ENCODE measurements at places on chromosomes 11 and 22.

- DNase-seq = peak; percentile 12
Measured at GRCh38 chr11:34366522-34366921, 8.7 kb upstream of the ABTB2 start.

- no peak for DNase-seq
Measured at GRCh38 chr11:14857621-14858020, 34.4 kb downstream of the CYP2R1 start.

- DNase-seq = no peak
Measured at GRCh38 chr22:27727673-27728451, 73.7 kb downstream of the MN1 start.

DNA sequence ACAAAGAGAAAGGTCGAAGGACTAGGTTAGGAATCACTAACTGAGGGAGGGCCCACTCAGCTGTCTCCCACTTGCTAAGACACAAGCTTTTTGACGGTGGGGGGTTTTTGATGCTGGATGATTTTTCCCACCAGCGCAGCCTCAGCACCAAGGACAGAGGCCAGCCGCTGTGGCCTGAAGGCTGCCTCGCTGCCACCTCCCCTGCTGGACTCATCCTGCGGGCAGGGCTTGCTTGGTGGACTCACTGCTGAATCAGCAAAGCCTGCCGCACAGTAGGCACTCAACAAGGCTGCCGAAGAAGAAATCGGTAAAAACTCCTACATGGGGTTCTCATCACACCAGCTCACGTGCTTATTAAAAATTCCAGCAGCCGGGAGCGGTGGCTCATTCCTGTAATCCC, 2.6 kb downstream of the ALG12 start:
- DNase-seq = no peak

DNA sequence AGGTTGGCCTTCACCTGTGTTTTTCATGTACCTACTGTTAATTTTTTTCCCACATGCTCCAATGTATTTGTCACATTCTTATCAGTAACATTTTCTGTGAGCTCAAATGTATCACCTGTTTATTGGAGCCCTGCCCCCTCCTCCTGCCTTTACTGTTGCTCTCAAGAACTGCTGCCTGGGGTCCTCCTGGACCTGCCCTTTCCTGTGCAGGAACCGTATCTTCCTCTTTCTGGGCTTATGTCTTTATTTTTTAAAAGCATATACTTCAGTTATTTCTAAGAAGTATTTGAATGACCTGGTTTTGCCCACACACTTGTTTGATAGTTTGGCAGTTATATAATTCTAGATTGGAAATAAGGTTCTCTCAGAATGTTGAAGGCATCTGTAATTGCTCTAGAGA, 5.9 kb downstream of the FAM118B start:
- no peak for DNase-seq

DNA sequence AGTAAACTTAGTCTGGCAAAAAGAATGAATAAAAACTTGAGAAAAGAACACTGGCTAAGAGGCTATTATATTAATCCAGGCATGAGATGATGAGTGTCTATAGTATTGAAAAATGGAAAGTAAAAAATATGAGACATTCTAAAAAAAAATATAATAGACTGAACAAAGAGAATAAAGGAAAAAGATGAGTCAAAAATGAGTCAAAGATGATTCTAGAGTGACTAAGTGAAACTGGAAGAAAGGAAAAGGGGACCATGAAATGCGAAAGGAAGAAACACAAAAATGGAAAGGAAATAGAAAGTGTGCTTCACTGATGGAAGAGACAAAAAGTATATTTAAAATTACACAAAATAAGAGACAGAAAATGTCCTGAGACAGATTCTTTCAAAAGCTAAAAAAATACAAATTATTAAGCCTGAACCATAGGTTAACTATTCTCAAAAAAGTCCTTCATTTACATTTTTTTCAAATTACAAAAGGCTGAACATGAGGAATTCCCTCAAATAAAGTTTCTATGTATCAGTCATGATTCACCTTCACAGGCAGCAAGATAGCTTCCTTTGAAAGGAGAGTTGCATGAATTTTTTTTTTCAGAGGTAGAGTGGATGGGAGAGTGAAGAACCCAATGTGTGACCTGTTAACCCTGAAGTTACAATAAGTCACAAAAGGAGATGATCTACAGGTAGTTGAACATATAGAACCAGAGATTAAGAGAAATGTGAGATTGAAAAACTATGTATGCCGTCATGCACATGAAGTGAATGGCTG, 75.2 kb downstream of the EIF3M start:
- no peak for DNase-seq

GRCh38 chr11:70158201-70158600, 44.9 kb upstream of the FADD start:
- DNase-seq = no peak

DNA sequence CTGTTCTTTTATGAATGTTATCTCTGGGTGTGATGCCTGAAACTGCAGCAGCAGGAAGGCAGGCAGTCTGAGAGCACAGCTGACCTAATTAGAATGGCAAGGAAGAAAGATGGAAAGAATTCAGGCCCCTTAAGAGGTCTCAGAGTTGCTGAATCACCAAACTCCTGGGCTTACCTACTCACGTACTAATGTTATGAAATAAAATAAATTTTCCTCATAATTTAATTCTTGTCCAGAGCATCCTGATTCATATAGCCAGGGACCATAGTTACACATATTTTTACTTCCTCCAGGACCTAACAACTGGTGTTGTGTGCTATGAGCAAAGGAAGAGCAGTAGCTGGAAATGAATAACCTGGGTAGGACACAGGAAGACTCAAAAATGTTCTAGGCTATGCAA, 41.9 kb downstream of the SNX19 start:
- no peak for DNase-seq

DNA sequence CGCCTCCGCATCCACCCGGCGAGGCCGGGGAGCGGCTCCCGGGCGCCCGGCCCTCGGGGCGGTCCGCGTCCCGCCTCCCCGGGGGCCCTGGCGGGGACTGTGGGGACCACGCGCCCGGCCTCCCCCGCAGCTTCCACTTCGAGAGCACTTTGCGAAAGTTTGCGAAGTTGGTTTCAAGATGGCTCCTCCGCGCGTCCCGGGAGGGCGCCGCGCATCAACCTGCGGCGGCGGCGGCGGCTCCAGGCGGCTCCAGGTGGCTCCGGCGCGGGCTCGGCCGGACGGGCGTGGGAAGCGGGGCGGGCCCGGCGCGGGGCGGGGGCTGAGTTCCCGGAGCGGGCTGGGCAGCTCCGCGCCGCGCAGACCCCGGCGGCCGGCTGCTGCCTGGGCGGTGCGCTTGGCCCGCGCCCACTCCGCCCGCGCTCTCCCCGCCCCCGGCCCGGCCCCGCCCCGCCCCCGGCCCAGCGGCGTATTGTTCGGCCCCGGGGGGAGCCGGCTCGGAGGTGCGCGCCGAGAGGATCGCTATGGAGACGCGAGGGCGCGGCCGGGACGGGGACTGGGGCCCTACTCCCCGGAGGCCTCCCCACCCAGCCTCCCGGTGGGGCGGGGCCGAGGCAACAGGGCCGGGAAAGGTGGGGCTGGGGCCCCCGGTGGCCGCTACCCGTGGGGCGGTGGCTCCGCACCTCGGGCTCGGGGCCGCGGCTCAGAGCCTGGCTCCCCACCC, at the start of gene CELSR1:
TSS of gene CELSR1 (minus strand) at position 396 of the 721 bp plus-strand sequence. CDS start 450 bp downstream, outside the sequence.
- DNase-seq = peak; percentile 24

GRCh38 chr11:102546923-102547471, 16.4 kb upstream of the MMP7 start:
- no peak for DNase-seq

DNA sequence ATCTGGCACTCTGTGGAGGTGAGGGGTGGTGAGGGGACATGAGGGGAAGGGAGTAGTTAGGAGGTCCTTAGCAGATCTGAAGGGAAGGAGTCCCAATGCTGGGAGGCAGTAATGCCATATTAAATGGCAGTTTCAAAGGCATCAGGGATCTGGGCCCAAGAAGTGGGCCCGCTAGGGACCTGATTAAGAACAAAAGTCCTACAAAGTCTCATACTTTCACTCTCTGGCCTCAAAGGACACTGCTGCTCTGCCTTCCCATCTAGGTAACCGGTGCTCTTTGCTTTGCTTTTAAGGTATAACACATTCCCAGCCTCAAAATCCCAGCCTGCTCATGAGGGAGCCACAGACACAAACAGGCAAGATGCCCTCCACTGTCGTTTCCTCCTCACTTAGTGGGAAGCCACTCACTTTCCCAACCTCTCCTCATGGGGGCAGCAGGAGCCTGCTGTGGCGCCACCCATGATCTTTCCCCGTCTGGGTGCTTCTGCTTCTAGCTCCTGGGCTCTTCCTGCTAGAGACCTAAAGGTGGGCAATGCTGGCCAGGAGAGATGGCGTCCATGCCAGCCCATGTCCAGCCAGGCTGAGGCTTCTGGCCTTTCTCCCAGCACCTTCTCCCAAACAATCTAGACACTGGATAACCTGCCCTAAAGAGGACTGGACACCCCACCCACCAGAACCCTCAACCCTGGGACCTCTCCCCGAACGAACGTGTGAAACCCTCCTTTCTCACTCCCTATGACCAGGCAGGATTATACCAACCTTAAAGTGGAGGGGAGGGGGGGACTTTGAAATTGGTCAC, 68.3 kb downstream of the PLEKHA7 start:
- peak; percentile 29 for DNase-seq

DNA sequence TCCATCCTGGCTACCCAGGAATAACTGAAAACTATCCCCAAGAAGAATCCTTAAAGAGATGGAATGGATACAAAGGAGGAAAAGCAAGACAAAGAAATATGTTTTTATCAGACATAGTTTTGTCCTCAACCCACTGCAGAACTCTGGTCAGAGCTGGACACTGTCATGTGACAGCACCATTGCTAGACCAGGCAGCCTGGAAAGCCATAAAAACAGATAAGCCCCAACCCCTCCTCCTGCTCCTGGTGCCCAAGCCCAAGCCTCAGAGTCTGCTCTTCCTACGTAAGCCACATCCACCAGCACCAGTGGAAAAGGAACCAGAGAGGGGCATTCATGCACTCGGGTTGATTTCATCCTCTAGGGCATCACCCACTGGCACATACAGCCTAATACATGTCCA, 116.9 kb downstream of the TRIM29 start:
- no peak for DNase-seq

DNA sequence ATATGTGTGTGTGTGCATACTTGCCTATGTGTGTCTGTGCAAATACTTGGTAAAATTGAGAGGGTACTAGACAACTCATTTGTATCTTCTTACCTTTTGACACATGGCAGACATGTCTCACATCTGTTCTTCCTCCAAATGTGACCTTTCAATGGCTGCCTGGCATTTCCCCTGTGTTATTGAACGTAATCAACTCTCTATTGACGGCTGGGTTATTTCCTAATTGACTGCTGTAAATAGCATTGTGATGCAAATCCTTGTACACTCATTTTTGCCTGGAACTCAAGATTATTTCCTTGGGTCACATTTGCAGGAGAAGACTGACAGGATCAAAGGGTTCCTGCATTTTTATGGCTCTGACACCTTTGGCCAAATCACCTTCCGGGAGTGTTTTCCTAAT, 37.4 kb downstream of the KCNQ1 start:
- DNase-seq = no peak

GRCh38 chr11:81941998-81942397, 791.7 kb downstream of the FAM181B start:
- no peak for DNase-seq

DNA sequence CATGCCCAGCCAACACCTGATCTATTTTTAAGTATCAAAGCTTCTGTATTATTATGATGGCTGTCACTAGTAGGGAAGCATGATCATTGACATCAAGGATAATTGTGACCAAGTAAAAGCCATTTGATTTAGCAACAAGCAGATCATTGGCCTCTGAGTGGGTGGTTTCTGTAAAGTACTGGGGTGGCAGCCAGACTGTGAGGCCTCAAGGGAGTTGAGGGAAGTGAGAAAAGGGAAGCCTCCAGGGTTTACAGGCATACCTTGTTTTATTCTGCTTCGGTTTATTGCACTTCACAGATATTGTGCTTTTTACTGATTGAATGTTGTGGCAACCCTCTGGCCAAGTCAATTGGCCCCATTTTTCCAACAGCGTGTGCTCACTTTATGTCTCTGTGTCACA, 60.1 kb downstream of the PRR5L start:
- no peak for DNase-seq

DNA sequence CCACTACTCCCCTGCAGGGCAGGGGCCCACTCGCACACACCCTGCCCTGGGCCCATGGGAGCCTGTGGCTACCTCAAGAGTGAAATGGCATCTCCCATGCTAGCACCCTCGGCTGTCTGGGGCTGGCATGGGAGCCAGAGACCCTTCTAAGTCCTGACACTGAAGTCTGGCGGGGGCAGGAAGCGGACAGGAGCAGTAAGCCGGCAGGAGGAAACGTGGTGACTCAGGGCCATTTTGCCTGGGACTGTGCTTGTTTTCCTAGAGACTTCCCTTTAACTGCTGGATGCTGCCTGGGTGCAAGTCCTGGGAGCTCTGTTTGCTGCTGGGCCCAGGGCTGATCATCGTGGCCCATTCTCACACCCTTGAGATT, 16.8 kb downstream of the RELT start:
- no peak for DNase-seq

GRCh38 chr11:114116357-114116756, 56.8 kb downstream of the ZBTB16 start:
- DNase-seq = no peak

DNA sequence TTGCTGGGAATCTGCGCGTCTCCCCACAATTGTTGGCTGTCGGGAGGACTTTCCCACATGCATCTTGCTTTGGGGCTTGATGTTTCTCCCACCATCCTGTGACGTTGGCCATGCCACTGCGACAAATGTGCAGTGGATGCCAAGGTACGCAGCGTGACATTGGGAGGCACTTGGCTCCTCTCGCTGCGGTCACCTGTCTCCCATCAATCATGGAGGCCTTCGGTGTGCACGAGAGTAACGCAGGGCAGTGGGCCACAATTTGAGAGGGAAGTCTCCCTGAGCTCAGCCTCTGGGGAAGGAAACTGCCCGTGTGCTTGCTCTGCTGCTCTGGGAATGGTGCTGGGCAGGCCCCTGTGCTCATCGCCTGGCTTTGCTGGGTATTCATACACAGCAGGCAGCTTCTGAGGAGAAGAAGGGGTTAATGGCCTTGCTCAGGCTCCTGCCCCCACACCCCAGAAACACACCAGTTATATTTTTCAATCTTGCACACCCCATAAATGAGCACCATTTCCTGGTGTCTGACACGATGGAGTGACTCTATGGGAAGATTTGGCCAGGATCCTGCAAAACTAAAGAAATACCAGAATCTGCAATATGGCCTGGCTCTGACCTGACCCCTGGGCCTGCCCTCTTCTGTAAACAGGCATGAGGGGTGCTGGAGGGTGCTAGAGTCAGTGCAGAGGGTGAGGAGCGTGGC, 153.5 kb downstream of the ADAMTS15 start:
- no peak for DNase-seq

GRCh38 chr11:19366992-19367709, 126.4 kb upstream of the E2F8 start:
- no peak for DNase-seq

DNA sequence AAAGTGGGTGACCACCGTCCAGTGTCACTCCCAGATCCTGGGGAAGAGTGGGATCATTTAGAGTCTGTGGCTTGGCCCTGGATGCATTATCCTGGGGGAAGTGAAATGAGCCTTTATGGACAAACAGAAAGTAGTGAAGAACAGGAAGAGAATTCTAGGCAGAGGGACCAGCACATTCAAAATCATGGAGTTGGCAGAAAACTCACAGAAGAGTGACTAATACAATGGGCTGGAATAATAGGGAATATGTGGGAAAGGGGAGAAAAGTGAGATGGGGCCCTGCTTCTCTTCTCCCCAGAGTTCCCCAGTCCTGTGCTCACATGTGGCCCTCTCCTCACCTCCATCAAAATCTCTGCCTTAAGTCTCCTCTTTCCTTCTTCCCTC, 84.3 kb downstream of the CCDC81 start:
- DNase-seq = no peak

- peak; percentile 34 for DNase-seq
Measured at GRCh38 chr11:57336111-57336666, 497 bp upstream of the SSRP1 start.

All from activated naive CD4-positive, alpha-beta T cell treated with Interleukin-2 at 50 U/mL for 16 hours (primary cell).